ENCODE measurements at places on chromosomes 1 and 21.

DNA sequence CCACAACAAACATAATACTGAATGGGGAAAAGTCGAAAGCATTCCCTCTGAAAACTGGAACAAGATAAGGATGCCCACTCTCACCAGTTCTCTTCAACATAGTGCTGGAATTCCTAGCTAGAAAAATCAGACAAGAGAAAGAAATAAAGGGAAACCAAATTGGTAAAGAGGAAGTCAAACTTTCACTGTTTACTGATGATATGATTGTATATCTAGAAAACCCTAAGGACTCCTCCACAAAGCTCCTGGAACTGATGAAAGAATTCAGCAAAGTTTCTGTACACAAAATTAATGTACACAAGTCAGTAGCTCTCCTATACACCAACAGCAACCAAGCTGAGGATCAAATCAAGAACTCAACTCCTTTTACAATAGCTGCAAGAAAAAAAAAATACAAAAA, 6.9 kb upstream of the F13B start:
- no peak for DNase-seq
- H3K36me3 ChIP-seq: no peaks in the 10 kb centered on the region
- no peaks in the 10 kb centered on the region for H3K4me1 ChIP-seq

DNA sequence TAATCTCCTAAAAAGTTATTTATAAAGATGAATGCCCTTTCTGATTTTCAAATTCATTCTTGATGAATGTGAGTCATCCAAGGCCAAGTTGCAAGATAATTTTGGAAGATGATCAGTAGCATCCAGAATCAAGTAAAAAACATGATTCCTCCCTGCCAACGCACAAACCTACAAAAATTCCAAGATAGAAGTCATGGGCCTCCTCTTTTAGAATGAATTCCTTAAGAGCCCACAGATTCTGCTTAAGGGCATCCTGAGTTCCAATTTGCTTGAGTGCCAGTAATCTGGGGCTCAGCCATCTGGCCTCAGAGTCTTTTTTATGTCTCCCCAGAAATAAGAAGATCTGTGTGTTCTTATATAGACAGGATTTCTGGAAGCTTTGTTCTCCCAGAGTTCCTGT, 23.2 kb upstream of the SPATA6 start:
- no peak overlapping the region for H3K27ac ChIP-seq
- H3K4me3 ChIP-seq: no peak overlapping the region
- DNase-seq: no peak
- H3K4me1 ChIP-seq: peaks cover 10% of the 10 kb centered on the region
- H3K36me3 ChIP-seq: no peaks in the 10 kb centered on the region

- no peak for DNase-seq
- H3K27me3 ChIP-seq: peaks cover 10% of the 10 kb centered on the region
- H3K4me1 ChIP-seq: no peaks in the 10 kb centered on the region
- no peak overlapping the region for H3K27ac ChIP-seq
These were observed 15.1 kb upstream of the ST6GALNAC3 start for GRCh38 chr1:76059451-76059850.

DNA sequence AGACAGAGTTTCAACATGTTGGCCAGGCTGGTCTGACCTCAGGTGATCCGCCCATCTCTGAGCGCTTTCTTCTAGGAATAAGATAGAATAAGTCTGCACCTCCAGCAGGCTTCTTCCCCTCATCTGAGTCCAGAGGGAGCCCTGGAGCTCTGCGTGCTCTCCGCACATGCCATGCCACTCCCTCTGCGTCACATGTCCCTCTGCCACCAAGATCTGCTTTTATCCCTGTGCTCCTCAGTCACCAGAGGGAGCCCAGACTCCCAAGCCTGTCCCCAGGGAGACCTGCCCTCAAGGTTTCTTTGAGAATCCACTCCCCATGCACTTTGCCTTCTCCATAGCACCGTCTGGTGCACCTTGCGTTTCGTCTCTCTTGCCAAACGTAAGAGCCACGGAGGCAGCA, 213.0 kb downstream of the CAMTA1 start:
- no peak overlapping the region for H3K27ac ChIP-seq
- no peaks in the 10 kb centered on the region for H3K4me1 ChIP-seq
- H3K27me3 ChIP-seq: peaks cover 18% of the 10 kb centered on the region
- no peak overlapping the region for H3K4me3 ChIP-seq
- no peak for DNase-seq

GRCh38 chr21:42525029-42525581, 11.5 kb downstream of the SLC37A1 start:
- H3K27me3 ChIP-seq: no peaks in the 10 kb centered on the region
- peaks cover 22% of the 10 kb centered on the region for H3K36me3 ChIP-seq
- H3K27ac ChIP-seq: peak overlapping the region; percentile 99
- peak overlapping the region; percentile 83 for H3K4me3 ChIP-seq

DNA sequence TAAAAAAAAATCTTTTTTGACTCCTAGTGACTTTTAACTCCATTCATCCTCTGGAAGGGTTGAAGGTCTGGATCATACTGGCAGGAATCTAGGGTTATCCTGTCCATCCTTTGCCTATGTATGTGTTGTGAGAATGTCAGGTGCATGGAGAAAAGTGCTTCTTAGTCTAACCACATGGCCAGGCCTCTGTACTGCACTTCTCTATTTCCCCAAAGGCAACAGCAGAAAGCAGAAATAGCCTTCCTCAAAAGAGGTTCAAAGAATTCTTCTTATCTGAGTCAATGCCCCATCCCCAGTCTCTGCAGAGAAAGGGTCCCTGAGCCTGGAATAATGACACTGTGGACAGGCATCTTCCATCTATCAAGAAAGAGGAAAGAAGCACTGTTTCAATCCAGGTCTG, 85.7 kb upstream of the CD34 start:
- no peak for DNase-seq
- no peaks in the 10 kb centered on the region for H3K36me3 ChIP-seq
- peaks cover 14% of the 10 kb centered on the region for H3K27me3 ChIP-seq
- peaks cover 3% of the 10 kb centered on the region for H3K4me1 ChIP-seq

GRCh38 chr1:229781453-229781852, 155.4 kb downstream of the URB2 start:
- H3K27me3 ChIP-seq: peaks cover 6% of the 10 kb centered on the region
- peaks cover 1% of the 10 kb centered on the region for H3K4me1 ChIP-seq
- no peaks in the 10 kb centered on the region for H3K36me3 ChIP-seq
- no peak overlapping the region for H3K27ac ChIP-seq

- H3K4me1 ChIP-seq: peaks cover 20% of the 10 kb centered on the region
- no peaks in the 10 kb centered on the region for H3K27me3 ChIP-seq
- no peak for DNase-seq
- H3K27ac ChIP-seq: no peak overlapping the region
- no peak overlapping the region for H3K4me3 ChIP-seq
These were observed 201.6 kb downstream of the SDCCAG8 start for GRCh38 chr1:243457363-243457982.

DNA sequence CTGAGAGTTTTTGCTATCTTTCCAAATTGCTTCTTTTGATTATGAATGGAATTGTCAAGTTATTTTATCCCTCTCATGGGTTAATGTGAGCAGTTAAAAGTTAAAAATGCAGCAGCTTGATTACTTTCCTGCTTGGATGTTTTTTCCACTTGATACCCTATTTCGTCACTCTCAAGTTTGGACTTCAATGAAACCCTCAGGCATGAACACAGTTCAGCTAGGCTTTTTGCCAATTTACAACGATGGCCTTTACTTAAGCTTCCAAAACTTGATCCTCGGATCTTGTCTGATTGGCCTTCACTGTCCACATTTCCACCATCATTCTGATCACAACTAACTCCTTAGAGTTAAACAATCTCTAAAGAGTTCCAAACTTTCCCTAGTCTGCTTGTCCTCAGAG, 752.4 kb upstream of the PRMT6 start:
- no peak overlapping the region for H3K4me3 ChIP-seq
- DNase-seq: no peak
- H3K4me1 ChIP-seq: no peaks in the 10 kb centered on the region
- no peak overlapping the region for H3K27ac ChIP-seq
- H3K36me3 ChIP-seq: no peaks in the 10 kb centered on the region

DNA sequence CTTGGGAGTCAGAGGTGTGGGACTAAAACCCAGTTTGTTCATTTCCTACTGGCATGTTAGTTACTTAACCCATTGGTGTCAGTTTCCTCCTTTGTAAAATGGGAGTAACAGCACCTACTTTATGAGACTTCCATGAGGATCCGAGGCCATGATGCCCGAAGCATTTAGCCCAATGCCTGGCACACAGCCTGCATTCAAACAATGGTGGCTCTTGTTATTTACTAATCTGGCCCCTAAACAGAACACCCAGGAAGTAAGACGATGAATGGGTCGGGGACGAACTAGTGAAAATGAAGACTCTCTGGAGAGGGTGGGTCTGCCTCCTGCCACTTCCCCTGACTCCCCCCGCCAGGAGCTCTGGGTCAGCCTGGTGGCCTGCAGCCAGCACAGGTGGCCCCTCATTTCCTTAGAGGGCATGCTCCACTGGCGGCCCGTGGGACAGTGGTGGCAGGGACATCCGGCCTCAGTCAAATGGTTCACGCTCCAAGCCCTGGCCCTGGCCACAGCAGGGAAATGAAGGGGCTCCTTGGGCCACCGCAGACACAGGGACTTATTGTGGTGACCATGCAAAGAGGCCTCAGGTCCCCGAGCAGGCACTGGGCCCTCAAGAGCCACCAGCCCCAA, 9.5 kb upstream of the TAS1R2 start:
- no peak overlapping the region for H3K27ac ChIP-seq
- no peak overlapping the region for H3K4me3 ChIP-seq
- H3K4me1 ChIP-seq: no peaks in the 10 kb centered on the region
- no peaks in the 10 kb centered on the region for H3K36me3 ChIP-seq

DNA sequence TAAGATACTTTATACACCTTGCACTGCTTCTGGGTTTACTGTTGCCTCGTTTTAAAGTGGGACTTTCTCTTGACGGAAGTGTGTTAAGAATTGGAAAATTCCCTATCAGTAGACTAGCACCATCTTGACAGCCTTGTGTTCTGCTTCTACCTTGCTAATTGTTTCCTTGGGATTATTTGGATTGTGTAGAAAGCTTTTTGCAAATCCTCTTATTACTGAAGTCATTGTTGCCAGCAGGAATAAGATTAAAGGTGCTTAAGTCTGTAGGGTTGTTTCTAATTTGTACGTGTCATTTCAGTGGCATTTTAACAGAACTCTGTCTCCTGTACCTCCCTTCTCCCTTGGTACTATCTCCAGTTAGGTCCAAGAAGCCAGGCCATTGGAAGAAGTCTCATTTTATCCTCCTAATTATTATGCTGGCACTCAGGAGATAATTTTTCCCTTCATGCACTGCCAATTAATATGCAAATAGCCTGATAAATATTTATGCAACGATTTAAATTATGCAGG, 107.7 kb downstream of the POU2F1 start:
- DNase-seq: no peak
- no peaks in the 10 kb centered on the region for H3K27me3 ChIP-seq
- peak overlapping the region; percentile 91 for H3K4me3 ChIP-seq
- H3K27ac ChIP-seq: peak overlapping the region; percentile 96

DNA sequence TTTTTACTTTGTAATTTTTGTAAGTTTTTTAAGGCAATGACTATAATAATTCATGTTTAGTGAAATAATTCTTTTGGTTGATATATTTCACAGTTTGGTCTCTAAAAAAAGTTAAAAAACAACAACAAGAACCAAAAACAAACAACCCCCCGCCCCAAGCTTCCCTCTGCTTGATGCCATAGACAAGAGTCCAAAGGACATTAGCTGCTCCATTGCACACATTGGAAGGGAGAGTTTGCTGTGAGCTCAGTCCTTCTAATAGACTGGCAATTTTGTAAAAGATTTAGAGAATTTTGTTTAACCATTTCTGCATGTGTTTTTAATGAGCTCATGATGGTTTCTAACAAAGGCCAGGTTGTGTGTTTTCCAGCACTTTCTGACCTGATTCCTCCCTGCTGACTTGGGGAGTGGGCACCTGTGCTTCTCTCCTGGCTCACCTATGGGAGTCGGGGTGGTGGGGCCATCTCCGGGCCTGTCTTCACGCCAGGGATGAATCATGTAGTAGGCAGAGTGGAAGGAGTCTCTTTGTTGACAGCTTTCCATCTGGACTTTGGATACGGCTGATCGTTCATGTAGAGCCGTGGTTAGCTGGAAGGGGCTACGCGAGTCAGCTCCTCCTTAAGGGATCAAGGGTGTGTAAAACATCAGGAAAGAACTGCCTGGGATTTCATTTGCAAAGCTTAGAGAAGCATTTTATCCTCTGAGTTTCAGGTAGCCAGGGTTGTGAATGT, 14.1 kb downstream of the ZBTB18 start:
- H3K36me3 ChIP-seq: no peaks in the 10 kb centered on the region
- H3K27ac ChIP-seq: peak overlapping the region; percentile 27
- H3K27me3 ChIP-seq: no peaks in the 10 kb centered on the region
- DNase-seq: no peak
- peaks cover 15% of the 10 kb centered on the region for H3K4me1 ChIP-seq

DNA sequence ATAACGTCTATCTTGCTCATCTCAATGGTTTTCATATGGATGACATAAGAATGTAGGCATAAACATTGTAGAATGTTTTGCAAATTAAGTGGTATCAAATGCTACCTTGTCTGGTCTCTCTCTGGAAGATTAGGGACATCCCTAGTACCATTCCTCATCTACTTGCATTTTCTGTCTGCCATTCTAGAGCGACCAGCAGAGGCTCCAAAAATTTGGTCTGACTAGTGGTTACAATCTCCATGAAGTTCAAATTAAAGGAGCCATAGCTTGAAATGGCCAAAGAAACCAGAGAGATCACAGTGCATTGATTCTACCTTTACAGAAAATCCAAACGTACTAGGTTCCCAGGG, 1.1 kb downstream of the CD84 start:
- no peak for DNase-seq
- no peaks in the 10 kb centered on the region for H3K27me3 ChIP-seq
- peaks cover 78% of the 10 kb centered on the region for H3K4me1 ChIP-seq
- no peaks in the 10 kb centered on the region for H3K36me3 ChIP-seq
- H3K4me3 ChIP-seq: peak overlapping the region; percentile 95

GRCh38 chr1:69993810-69994209, 211.6 kb downstream of the LRRC40 start:
- no peaks in the 10 kb centered on the region for H3K36me3 ChIP-seq
- no peak for DNase-seq
- H3K27me3 ChIP-seq: no peaks in the 10 kb centered on the region
- H3K27ac ChIP-seq: no peak overlapping the region

DNA sequence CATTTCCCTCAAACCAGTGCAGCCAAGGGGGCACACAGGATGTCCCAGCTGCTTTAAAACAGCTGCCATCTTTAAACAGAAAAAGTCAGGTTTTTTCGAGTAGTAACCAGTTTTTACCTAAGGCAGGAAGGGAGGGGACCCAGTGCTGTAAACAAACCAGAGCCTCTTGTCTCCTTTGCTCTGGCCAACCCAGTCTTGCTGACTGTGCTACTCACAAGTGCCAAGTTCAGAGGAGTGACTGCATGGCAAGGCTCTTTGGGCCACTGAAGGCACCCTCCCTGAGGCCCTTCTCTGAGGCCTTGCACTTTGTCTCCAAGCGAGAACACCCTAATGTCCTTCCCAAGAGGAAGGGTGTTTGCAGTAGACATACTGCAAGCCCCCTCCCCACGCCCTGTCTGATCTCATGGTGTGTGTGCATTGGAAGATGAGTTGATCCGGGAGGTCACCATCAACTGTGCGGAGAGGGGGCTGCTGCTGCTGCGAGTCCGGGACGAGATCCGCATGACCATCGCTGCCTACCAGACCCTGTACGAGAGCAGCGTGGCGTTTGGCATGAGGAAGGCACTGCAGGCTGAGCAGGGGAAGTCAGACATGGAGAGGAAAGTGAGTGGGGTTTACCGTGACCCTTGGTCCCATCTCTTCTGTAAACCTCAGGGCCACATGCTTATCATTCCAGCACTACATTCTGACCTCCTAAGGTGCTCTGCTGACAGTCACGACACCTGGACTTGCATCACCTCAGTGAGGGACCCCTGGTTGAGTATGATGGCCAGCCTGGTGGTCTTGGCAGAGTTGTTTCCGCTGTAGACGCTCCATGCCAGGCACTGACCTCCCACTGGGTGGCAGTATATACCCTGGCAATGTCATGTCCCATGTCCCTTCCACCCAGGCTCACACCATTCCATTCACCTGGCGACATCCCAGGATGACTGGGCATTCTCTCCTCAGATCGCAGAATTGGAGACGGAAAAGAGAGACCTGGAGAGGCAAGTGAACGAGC, 4.7 kb downstream of the DNALI1 start:
- H3K36me3 ChIP-seq: peaks cover 3% of the 10 kb centered on the region
- no peaks in the 10 kb centered on the region for H3K4me1 ChIP-seq

Data from naive B cell (primary cell).